SJSA1 (cell line): ENCODE measurements at places on chromosomes 6 and 20.

DNA sequence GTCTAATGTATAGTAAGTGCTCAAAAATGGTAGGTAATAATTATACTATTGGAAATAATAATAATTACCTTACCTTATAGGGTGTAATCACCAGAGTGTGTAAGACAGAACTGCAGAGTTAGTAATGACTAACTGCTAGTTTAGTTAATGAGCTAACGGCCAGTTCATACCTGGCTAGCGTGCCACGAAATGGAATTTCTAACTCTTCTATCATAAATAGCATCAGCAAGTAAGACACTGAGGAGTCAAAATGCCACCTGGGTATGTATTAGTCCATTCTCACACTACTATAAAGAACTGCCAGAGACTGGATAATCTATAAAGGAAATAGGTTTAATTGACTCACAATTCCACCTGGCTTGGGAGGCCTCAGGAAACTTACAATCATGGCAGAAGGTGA, 63.4 kb upstream of the CEP85L start:
- H3K27ac ChIP-seq = no peak overlapping the region
- no peaks in the 10 kb centered on the region for H3K27me3 ChIP-seq
- DNase-seq = no peak
- no peak overlapping the region for H3K4me3 ChIP-seq
- H3K36me3 ChIP-seq = no peaks in the 10 kb centered on the region

DNA sequence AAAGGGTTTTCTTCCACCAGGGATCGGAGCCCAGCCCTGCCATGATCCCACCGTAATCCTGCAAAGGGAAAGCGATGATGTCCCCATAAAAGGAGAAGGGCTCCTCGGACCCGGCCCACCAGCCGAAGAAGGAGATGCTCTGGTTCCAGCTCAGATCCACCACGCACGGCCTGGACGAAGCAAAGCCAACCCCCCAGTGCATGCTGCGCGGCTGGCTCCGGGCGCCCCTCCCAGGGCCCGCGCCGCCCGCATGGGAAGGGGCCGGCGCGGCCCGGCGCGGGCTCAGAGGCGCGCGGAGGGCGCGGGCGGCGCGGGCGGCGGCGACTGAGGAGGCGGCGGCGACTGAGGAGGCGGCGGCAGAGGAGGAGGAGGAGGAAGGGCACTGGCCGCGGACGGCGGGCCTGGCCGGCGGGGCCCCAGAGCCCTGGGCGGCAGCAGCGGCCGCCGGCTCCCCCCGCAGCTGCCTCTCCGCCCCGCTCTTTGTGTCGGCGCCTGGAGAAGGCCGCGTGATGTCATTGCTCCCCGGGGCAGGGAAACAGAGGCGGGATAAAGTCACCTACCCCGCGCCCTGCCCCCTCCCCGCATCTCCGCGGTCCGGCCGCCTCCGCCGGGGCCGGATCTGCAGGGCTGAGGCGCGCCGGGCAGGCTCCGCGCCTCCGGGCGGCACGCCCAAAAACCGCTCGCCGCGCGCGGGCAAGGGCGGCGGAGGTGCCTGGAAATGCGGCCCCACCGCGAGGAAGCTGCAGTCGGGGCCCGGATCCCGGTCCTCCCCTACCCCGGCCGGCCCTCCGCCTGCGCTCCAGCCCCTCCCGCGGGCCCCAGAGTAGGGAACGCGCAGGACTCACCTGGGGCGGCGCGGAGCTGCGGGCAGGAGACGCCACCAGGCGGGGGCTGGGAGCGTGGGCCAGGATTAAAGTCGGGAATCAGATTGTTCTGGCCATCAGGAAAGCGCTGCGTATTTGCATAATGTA, at the start of gene FAXC:
FAXC (minus strand) TSS at position 504 of the 971 bp plus-strand sequence; CDS start at position 202, 302 bp downstream.
- H3K4me1 ChIP-seq = peaks cover 48% of the 10 kb centered on the region
- H3K4me3 ChIP-seq = peak within 1 kb of the TSS; percentile 79
- H3K27me3 ChIP-seq = 0 out of 2 replicates have a peak, but pooled peaks cover 2% of the 10 kb centered on the region

DNA sequence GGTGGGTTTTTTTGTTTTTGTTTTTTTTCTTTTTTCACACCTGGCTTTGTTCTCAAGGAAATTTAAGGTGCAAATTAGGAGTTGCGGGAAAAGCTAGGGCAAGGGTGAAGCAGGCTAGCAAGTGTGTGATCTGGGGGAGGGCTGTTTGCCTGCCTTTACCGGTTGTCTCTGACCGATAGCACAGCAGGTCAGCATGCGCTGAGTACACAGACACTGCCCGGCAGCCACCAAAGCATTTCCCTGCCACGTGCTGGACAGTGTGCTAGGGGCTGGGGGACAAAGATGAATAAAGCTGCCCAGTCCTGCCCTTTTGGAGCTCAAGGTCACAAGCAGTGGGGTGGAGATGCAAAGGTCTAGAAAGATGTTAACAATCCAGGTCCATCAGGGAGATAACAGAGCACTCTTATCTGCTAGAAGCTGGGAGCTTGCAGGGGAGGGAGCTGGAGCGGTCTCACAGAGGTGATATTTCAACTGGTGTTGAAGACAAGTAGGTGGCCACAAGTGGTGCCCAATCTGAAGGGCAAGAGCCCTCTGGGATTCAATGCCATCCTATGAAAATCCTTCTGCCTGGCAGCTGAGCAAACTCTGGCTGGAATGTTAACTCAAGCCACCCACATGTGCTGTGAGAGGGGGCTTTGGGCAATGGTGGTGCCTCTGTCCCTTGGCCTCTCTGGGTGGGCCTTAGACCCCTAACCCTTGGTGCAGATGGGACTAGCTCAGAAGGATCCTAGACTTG, 24.5 kb downstream of the TTBK1 start:
- peaks cover 20% of the 10 kb centered on the region for H3K4me1 ChIP-seq
- DNase-seq = no peak
- no peaks in the 10 kb centered on the region for H3K36me3 ChIP-seq
- H3K27ac ChIP-seq = no peak overlapping the region

DNA sequence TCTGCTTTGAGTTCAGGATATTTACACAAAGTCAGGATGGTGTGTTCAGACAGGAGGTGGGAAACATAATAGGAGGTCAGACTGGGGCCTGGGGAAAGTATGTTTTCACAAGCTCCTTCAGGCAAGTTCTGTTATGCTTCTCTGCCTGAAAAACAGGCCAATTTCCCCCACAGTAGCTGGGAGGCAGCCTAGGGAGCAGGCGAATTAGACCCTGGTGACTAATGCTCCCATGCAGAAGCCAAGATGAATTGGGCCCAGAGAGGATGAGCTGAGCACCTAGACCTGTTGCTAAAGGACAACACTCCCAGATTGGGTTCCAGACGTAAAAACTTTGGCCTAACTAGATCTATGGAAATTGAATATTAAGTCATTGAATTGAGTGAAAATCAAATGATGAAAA, 142.2 kb upstream of the MAP3K7 start:
- no peak overlapping the region for H3K27ac ChIP-seq
- no peaks in the 10 kb centered on the region for H3K27me3 ChIP-seq
- no peak overlapping the region for H3K4me3 ChIP-seq

GRCh38 chr20:10861090-10861489, 187.3 kb upstream of the JAG1 start:
- peak overlapping the region; percentile 32 for H3K27ac ChIP-seq
- no peaks in the 10 kb centered on the region for H3K27me3 ChIP-seq

- H3K36me3 ChIP-seq = no peaks in the 10 kb centered on the region
- no peak for DNase-seq
- H3K4me3 ChIP-seq = no peak overlapping the region
- peaks cover 6% of the 10 kb centered on the region; the same call in 1 of the 2 replicates for H3K4me1 ChIP-seq
- no peak overlapping the region for H3K27ac ChIP-seq
Observed at GRCh38 chr6:7041511-7042026, 66.2 kb upstream of the RREB1 start.

- H3K4me3 ChIP-seq = no peak overlapping the region
- no peak for DNase-seq
- H3K4me1 ChIP-seq = no peaks in the 10 kb centered on the region
- H3K27ac ChIP-seq = no peak overlapping the region
Observed at GRCh38 chr6:14252271-14252850, 134.8 kb downstream of the CD83 start.

DNA sequence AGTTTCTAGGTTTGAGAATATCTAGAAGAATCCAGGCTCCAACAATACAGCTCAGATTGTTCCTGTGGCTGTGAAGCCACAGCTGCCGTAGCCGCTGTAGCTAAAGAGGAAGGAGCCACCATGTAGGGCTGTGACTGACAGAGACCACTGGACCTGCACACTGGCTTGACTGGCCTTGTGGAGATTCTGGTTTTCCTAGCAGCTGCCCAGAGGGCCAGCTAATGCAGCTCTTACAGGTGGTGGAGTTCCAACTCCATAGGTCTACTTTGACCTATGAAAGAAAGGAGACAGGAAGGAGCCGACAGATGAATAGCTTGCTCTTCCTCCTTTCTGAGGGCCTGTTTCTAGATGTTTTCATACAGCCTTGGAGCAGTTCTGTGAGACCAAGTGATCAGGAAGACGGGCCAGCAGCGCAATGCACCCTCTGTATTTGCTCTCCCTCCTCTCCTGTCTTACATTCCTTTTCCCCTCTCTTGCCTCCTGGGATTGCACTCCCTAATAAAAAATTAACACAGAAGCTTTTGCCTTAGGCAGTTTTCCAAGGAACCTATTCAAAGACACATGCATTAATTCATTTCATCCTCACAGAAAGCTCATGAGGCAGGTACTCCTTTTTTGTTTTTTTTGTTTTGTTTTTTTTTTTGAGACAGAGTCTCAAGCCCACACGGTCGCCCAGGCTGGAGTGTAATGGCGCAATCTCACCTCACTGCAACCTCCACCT, 51.8 kb upstream of the MYB start:
- H3K4me1 ChIP-seq = no peaks in the 10 kb centered on the region
- no peak for DNase-seq
- no peak overlapping the region for H3K27ac ChIP-seq
- H3K4me3 ChIP-seq = no peak overlapping the region

- H3K36me3 ChIP-seq = no peaks in the 10 kb centered on the region
- H3K4me3 ChIP-seq = no peak overlapping the region
- no peak for DNase-seq
- no peak overlapping the region for H3K27ac ChIP-seq
- no peaks in the 10 kb centered on the region for H3K27me3 ChIP-seq
- no peaks in the 10 kb centered on the region for H3K4me1 ChIP-seq
Observed at GRCh38 chr6:14616656-14617055, 499.1 kb downstream of the CD83 start.

DNA sequence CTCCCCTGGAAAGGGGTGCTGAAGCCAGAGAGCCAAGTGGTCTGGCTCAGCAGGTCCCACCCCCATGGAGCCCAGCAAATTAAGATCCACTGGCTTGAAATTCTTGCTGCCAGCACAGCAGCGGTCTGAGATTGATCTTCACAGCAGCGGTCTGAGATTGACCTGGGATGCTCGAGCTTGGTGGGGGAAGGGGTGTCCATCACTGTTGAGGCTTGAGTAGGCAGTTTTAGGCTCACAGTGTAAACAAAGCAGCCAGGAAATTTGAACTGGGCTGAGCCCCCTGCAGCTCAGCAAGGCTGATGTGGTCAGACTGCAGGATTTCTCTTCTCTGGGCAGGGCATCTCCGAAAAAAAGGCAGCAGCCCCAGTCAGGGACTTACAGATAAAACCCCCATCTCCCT, 41.3 kb upstream of the B3GAT2 start:
- H3K27ac ChIP-seq = no peak overlapping the region
- DNase-seq = no peak
- H3K36me3 ChIP-seq = no peaks in the 10 kb centered on the region
- no peaks in the 10 kb centered on the region for H3K4me1 ChIP-seq

DNA sequence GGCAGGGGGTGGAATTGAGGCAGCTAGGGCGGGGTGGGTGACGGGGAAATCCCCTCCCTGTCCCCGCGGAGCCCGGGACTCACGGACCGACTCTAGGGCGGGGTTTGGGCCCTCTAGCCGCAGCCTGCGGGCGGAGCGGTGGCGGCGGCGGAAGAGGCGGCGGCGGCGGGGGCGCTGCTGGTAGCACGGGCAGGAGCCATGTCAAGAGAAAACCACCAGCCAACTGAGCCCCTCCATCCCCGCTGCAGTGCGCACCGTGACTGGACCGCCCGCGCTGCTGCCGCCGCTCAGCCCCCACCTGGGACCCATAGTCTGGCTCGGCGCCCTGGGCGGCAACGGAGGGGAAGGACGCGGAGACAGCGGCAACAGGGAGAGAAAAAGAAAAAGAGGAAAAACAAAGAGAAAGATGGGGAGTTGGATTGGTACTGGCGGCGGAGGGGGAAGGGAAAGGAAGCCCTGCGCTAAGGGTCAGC, 1.2 kb upstream of the C6orf62 start:
- peaks cover 47% of the 10 kb centered on the region for H3K36me3 ChIP-seq
- peak overlapping the region; percentile 67 for H3K4me3 ChIP-seq

GRCh38 chr6:53857318-53858094, 62.7 kb downstream of the LRRC1 start:
- no peak overlapping the region for H3K27ac ChIP-seq
- H3K27me3 ChIP-seq = no peaks in the 10 kb centered on the region
- H3K36me3 ChIP-seq = no peaks in the 10 kb centered on the region

DNA sequence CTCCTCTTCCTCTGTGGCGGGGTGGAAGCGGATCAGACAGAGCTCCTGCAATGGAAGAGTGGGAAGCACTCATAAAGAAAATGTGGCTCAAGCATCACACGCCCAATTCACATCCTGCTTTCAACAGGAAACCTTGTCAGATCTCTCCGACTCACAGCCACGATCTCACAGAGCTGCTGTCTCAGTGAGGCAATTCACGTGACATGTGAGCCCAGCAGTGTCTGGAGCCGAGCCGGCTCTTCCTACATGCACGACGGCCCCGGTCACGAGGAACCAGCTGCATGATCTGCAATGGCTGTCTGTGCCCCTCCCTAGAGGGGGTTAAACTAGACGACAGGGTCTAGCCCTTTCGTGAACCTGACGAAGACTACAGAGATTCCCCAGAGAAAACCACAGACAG, 29.5 kb upstream of the TCFL5 start:
- H3K4me3 ChIP-seq = no peak overlapping the region
- H3K27ac ChIP-seq = no peak overlapping the region
- peaks cover 15% of the 10 kb centered on the region for H3K4me1 ChIP-seq
- no peaks in the 10 kb centered on the region for H3K27me3 ChIP-seq
- H3K36me3 ChIP-seq = peaks cover 89% of the 10 kb centered on the region
- DNase-seq = no peak

DNA sequence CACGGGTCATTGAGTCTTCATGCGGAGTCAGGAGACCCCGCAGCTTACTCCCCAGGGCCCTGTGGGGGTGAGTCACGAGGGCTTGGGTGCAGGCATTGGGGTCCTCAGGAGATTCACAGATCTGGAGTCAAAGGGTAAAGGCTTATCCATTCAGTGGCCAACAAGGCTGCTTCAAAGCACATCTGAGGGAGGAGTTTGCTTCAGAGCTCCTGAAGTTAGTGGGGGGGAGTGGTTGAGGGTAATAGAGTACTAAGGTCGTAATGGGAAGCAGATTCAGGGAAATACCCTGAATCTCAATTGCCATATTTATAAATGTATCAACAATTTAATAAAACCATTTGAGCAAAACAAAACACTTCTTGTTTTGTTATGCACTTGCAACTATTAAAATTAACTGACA, 37.3 kb downstream of the SH3BGRL2 start:
- H3K36me3 ChIP-seq = no peaks in the 10 kb centered on the region
- no peaks in the 10 kb centered on the region; the same call in 1 of the 2 replicates for H3K4me1 ChIP-seq
- no peak for DNase-seq
- no peaks in the 10 kb centered on the region for H3K27me3 ChIP-seq
- H3K27ac ChIP-seq = no peak overlapping the region

DNA sequence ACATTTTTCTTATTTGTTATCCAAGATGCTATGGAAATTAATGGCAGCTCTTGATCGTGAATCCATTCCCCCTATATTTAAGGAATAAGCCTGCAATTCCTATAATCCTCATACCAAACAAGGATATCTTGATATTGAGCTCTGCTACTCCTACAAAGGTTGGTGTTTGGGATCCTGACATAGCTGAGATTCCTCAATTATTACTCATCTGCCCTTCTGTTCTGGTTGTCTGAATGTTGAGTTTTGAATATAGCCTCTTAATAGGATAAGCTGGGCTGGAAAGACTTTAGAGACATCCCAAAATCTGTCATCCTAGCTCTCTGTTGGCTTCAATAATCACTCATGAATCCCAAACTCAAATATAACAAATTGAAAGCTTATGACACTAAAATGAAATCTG, 49.9 kb downstream of the CLIC5 start:
- peaks cover 64% of the 10 kb centered on the region for H3K4me1 ChIP-seq
- peak; percentile 93 for DNase-seq
- H3K36me3 ChIP-seq = no peaks in the 10 kb centered on the region
- H3K27me3 ChIP-seq = no peaks in the 10 kb centered on the region
- H3K4me3 ChIP-seq = no peak overlapping the region
